ENCODE measurements at places on chromosomes 13 and 19.

- DNase-seq = no peak
Observed at GRCh38 chr19:35629332-35629633, 447 bp downstream of the RBM42 start.

DNA sequence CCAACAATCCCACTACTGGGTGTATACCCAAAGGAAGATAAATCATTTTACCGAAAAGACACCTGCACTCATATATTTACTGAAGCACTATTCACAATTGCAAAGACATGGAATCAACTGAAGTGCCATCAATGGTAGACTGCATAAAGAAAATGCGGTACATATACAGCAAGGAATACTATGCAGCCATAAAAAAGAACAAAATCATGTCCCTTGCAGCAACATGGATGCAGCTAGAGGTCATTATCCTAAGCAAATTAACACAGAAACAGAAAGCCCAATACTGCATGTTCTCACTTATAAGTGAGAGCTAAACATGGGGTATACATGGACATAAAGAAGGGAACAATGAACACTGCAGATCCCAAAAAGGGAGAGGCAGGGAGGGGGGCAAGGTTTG lies 2.7 kb upstream of the ZNF507 start:
- no peak for DNase-seq

DNA sequence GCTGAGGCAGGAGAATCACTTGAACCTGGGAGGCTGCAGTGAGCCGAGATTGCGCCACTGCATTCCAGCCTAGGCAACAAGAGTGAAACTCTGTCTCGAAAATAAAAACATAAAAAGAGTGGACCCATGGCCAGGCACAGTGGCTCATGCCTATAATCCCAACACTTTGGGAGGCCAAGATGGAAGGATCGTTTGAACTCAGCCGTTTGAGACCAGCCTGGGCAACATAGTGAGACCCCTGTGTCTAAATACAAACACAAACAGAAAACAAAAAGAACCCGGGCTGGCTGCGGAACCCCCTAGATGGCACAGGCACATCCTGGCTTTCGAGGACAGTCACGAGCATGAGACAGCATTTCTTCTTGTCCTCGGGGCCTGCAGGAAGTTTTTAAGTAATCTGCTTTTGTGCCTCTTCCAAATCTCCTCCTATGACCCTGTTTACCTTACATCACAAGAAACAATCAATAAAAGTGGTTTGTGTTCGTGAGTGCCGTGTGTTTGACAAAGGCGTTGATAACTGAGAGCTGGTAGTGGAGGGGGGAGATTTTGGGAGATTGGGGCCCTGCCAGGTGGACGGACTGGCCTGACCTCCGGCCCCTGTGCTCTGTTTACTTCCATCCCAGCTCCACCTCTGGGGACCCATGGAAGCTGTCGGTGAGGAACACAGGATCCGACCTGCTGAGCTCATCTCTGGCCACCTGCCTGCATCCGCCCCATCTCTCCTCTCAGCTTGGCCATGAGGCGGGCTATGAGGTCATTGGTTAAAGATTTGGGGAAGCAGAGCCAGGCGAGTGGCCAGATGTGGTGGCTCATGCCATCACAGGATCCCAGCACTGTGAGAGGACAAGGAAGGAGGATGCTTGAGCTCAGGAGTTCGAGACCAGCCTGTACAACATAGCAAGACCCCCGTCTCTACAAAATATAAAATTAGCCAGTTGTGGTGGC lies 5.9 kb upstream of the GDF15 start:
- DNase-seq = no peak

- DNase-seq = no peak
Observed at GRCh38 chr13:52651897-52652195, 790 bp upstream of the SUGT1 start.

DNA sequence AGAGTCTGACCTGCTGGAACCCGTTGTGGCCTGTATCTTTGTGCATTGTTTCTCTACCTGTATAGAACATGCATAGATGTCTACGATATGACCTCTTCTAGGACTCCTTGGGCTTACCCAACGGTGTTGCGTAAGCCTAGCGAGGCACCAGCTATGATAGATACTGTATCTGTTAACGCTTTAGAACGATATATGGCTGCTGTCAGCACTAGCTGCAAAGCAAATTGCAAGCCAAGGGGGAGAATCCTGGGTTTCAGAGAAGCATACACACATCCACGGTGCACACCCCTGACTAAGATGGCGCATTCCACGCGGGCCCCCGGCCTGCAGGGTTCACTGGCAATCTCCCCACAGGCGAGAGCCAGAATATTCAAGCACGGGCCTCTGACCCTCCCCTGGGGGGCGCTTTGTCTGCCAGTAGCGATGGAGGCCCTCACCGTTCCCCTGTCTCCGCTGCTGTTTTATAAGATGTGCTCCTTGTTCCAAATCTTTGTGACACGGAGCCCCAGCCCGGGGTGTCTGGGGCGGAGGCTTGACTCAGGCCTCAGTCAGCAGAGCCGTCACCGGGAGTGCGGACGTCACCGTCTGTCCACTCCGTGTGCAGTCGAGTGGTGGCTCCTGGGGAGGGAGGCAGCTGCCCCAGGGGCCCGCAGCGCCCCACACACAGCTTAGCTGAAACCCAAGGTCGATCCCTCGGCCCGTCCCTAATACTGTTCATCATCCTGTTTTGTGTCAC lies 12.9 kb upstream of the RPS15 start:
- DNase-seq = no peak

DNA sequence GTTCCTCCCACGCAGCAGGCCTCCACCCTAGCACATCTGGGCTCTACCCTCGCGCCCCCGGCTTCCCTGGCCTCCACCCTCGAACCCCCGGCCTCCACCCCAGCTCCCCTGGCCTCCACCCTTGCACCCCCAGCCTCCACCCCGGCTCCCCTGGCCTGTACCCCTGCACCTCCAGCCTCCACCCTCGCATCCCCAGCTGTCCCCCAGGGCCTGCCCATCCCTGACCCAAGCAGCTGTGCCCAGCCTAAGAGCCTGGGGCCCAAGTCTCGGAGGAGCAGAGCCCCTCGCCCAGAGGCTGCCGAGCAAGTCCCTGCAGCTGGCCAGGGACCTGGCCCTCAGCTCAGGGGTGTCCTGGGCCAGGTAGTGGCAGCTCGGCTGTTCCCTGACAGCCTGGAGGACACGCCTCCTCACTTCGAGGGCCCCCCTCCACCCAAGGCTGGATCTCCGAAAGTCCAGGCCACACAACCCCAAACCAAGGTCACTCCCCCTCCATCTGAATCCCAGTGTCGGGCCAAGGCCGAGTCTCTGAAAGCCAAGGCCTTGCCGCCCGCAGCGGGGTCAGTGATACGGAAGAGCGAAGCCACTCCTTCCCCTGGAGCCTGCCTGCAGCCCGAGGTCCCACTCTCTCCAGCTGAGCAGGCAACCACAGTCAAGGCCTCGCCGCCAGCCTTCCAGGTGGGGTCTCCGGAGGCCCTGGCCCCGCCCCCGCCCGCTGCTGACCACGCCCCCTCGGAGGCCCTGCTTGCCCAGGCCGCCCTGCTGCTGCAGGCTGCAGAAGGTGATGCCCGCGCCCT lies 7.9 kb upstream of the ARHGAP33 start:
- no peak for DNase-seq

DNA sequence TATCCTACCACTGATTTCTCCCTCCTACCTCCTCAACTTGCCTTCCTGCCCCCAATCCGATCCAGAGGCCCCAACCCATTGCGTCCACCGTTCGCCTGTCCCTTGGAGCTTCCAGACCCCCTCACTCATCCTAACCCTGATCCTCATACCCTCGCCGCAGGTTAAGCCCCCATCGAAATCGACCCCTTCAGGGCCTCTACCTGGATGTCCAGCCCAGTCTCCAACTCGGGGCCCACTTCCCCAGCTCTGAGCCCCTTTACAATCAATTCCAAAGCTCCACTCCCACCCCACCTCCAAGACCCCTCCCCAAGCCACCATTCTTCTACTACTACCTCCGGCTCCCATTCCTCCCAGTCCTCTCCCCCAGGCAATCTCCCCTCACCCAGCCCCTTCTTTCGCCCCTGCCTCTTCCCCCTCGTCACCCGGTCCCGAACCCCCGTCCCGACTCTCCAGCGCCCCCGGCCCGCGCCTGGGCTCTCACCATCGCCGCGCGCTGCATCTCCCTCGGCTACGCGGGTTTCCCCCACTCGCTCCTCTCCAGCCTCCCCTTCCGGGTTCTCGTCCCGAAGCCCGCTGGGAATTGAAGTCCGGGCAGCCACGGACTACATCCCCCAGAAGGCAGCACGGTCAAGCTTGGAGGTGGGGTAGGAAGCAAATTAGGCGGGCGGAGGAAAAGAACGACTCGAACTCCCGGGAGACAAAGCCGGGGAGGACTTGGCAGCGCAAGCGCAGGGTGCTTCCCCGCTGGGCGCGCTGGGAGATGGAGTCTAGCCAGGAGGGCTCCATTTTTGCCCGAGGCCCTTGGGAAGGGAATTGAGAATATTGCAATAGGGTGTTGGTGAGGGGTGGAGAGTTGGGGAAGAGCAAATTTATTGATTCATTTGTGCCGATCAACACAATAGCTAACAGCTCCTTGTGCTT lies at the start of gene FBXO46:
Gene FBXO46 (minus strand): TSS at position 529 of the 921 bp plus-strand sequence. CDS start 17,401 bp downstream, outside the sequence.
- DNase-seq = peak; percentile 87

- DNase-seq = no peak
Observed at GRCh38 chr19:35915443-35915842, 7.3 kb upstream of the TYROBP start.

GRCh38 chr13:95505986-95506385 lies 46.5 kb upstream of the CLDN10 start:
- no peak for DNase-seq

DNA sequence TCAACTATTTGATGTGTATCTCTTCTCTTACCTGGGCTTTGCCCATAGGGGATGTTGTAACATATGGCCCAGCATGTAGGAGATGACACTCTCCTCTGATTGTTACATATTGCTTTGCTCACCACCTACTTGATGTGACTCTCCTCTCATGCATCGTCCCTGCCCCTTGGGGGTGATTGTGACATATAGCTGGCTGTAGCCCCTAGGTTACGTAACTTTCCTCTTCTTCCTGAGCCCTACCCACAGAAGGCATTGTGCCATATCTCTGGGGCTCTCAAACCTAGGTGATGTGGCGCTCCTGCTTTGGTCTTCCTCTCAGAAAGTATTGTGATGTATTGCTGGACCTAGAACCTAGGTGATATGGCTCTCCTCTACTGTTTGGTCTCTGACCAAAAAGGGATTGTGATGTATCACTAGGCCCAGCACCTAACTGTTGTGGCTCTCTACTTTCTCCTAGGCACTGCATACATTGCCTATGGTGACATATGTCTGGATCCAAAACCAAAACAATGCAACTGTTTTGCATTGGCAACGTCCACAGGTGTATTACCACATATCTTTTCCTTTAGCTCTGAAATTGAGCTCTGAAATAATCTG lies 71.9 kb upstream of the ZNF724 start:
- no peak for DNase-seq

GRCh38 chr13:25771641-25772478 lies 280.0 kb downstream of the SHISA2 start:
- DNase-seq = no peak

GRCh38 chr19:43623889-43624670 lies 4.7 kb upstream of the ZNF428 start:
- no peak for DNase-seq

DNA sequence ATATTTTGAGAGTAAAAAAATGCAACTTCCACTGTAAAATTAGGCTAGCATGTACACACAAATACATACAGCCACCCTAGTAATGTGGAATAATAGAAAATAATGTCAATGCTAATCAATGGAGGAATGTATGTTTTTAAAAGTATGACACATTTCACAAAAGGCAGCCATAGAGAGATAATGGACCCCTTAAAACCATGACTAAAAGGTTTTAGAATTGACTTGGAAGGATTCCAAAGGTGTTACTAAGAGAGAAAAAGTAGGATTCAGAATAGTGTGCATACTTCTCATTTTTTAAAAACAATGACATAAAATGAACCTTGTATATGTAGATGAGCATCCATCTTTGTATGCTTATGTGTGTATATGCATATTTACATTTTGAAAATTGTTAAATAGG lies 597.9 kb upstream of the PCDH9 start:
- no peak for DNase-seq

GRCh38 chr19:17654993-17655392 lies 33.2 kb downstream of the UNC13A start:
- no peak for DNase-seq

DNA sequence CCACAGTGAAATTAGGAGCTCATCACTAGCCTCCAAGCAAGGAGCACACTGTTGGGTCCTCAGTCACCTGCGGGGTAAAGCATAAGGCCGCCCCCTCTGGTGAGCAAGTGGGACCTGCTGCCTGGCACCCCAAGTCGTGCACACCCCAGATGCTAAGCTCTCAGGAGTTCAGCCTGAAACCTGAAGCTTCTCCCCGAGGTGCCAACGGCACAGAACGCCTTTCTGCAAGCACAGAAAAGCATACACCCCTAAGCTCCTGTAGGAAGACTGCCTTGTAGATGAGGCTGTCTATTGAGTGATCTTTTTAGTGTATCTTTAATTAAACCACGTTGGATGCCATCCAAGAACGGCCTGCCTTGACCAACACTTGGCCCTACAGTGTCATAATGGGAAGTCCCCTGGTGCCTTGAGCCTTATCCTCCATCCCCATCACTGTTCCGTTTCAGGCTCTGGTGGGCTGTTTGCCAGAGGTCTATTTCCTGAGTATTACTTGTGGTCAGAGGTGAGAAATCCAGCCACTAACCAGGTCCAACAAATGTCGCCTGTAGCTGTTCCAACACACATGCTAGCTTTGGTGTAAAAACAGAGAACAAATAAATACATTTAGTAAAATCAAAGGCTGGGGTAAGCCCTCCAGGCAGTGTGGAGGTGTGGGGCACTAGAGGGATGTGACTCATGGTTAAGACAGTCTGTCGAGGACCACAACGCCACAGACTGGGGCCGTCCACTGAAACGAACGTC lies 44.8 kb downstream of the C13orf42 start:
- no peak for DNase-seq

DNA sequence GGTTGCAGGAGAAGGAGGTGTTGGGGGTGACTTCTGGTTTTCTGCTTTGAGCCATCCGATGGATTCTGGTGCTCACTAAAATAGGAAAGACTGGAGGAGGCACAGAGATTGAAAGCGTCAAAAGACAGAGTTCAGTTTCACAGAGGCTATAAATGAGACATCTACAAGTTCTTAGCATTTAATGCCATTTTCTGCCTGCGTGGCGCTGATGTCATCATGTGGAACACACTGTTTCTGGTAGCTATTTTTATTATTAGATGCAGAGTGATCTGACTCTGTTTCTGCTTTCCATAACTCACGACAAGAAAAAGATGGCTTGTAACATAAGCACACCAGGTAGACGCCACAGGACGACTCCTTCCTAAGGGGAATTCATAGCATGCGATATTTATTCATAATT lies 3.3 kb upstream of the SLC39A3 start:
- no peak for DNase-seq

DNA sequence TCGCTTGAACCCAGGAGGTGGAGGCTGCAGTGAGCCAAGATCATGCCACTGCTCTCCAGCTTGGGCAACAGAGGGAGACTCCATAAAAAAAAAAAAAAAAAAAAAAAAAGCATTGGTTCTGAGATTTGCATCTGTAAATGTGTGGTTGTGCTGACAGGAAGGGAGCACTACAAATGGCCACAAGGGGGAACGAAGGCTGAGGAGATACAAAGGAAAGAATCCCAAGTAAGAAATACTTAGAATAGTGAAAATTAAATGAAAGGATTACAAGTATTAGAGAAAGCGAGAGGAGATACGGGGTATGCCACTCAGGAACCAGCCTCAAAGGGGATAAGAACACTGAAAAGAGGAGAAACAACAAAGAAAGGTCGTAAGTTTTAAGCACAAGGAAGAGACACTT lies 284.9 kb downstream of the KLF12 start:
- no peak for DNase-seq
